Activated CD4-positive, alpha-beta T cell treated with anti-CD3 and anti-CD28 coated beads, Interleukin-2, amount 50 U/mL, for 1 hour (primary cell): ENCODE measurements at places on chromosomes 2 and 18.

DNA sequence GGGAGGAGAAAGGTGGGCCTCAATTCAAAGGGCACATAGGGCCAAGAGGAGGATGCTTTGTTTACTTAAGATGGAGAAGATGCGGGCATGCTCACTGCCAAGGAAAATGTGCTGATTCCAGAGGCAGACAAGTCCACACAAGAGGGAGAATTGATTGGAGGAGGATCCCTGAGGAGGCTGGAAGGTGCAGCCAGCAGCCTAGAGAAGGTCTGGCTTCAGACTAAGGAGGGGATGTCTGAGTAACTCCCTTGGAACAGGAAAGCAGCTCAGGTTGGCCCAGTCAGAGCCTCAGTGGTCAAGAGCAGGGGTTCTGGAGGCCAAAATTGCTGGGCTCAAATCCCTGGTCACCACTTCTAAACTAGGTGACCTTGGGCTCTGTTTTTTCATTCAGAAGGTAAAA lies 265.5 kb upstream of the NCKAP5 start:
- no peak for DNase-seq

DNA sequence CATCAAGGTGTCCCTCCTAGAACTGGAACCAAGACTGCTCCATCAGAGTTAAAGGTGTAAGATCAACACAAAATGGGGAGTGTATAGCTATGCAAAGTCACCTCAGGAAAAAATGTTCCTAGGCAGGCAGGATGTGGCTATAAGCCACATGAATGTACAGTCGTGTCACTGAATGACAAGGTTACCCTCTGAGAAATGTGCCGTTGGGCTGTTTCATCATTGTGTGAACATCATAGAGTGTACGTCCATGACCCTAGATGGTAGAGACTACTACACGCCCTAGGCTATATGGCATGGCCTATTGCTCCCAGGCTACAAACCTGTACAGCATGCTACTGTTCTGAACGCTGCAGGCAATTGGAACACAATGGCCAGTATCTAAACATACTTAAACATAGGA lies 24.5 kb downstream of the TYMS start:
- peak; percentile 11 for DNase-seq

DNA sequence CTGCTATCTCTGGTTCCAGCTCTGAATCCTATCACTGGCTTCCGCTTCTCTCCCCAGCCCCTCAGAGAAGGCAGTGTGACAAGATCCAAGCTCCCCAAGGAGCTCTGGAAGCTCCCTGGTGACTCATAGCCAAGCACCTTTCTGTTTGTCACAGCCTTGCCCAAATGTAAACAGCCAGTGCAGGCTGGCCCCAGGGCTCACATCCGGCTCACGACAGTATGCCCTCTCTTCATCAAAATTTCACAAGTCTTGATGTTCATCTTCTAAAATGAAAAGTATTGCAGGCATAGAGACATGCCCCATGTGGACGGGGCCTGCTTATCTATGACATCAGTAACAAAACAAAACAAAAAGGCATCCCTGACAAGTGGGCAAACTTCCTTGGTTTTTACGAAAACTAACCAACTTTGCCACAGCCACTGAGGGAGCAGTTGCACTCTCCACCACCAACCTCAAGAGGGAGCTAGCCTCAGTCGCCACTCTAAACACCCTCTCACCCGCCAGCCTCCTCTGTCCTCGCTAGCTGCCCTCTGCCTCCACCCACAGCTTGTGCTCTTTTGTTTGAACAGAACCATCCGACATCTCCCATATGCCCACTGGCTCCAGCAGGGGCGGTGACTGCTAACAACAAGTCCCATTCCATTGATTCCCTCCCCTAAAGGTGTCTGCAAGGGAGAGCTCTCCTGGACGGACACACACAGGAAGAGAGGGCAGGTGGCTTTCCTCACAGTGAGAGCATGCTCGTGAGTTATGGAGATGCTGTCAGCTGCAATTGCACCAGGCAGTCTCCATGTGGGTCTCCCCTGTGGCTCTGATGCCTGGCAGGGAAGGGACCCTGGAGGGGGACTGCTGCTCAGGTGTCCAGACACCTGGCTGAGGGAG lies 71.0 kb upstream of the DAPL1 start:
- DNase-seq: no peak

DNA sequence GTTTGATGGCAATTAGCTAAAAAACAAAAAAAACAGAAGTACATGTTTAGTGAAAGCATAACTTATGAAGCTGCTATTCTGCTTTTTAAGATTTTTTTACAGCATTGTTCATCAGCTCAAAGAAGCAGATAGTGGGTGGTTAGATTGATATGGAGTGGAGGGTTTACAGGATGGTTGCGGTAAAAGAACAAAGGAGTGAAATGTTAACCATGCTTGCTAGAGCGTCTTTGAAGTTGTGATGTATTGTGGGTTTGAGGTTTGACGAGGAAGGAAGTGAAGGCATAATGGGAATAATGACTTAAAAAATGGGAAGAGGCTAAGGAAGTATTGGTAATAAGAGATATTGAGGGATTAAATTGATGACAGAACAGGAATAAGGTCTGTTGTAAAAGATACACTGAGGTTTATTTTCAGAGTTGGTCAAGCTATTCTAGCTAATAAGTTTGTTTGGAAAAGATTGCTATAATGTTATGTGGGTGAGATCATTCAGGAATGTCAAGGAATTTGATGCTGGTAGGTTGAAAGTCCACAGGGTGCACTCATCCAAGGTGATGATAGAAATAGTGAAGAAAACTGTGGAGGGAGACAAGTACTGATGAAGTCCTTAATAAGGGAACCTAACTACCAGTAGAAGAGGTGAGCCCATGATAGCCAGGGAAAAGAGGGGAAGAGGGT lies 14.6 kb downstream of the SPOPL start:
- DNase-seq: no peak

GRCh38 chr18:40642692-40643229 lies 1312.3 kb upstream of the PIK3C3 start:
- DNase-seq: no peak
